Kidney (tissue), 22 donors: ENCODE measurements at places on chromosomes 12 and 14. TPM values are rescaled to one million over a fixed set of nuclear protein-coding genes. Genes with fewer than 3 reads are reported as not detected.
A peak's percentile ranks its signal among the peaks of the same experiment; 100 is the strongest.

PHLDA1 gene
- total RNA-seq, result 15.3 TPM

PCED1B gene
- 9.2 TPM for total RNA-seq

PROX2 gene
- total RNA-seq, result not detected

VRTN gene
- not detected for total RNA-seq

RNASE3 gene
- total RNA-seq, result 0.38 TPM

DNA sequence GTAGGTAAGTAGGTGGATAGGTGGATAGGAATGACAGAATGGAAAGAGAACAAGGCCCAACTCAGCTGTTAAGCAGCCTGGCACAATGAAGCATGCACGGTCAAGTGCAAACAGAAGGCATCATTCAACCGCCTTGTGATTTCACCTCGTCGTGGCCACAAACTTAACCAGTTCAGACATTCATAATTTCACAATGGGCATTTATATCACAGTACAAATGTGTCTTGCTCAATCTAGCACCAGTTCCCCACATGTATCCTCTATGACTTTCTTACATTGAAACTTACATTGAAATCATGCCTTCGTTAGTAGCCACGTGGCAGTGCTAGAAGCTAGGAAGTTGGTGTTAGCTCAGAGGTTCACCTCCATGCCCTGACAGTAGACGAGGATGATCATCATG lies 207.5 kb downstream of the ETV6 start:
- H3K36me3 ChIP-seq, result peaks cover 3% of the 10 kb centered on the region
- peaks cover 12% of the 10 kb centered on the region for H3K4me1 ChIP-seq
- H3K4me3 ChIP-seq, result no peak overlapping the region
- no peak overlapping the region for H3K27ac ChIP-seq
- H3K27me3 ChIP-seq, result no peaks in the 10 kb centered on the region

DNA sequence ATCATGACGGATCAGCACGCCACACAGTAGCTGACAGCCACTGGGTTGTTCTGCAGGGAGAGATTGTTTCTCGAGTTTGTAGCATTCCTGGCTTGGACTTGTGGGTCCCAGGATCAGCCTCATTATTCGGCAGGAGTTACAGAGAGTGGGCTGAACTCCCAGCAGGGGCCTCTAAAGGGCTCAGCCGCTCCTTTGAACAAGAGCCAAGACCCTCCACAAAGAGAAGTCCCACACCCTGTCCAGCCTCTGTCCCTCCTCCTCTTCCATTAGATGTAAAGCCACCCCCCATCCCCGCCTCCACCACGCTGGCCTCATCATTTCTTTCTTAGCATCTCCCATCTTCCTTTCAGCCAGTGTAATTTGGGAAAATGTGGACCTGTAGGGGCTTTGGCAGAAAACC lies 96.7 kb upstream of the HSPB8 start:
- H3K27ac ChIP-seq, result no peak overlapping the region
- H3K4me1 ChIP-seq, result no peaks in the 10 kb centered on the region
- DNase-seq, result no peak
- H3K36me3 ChIP-seq, result no peaks in the 10 kb centered on the region
- H3K27me3 ChIP-seq, result no peaks in the 10 kb centered on the region

GRCh38 chr12:87883806-87884205 lies 145.4 kb downstream of the C12orf50 start:
- no peaks in the 10 kb centered on the region for H3K27me3 ChIP-seq
- no peaks in the 10 kb centered on the region for H3K36me3 ChIP-seq
- no peak for DNase-seq
- H3K27ac ChIP-seq, result no peak overlapping the region

DNA sequence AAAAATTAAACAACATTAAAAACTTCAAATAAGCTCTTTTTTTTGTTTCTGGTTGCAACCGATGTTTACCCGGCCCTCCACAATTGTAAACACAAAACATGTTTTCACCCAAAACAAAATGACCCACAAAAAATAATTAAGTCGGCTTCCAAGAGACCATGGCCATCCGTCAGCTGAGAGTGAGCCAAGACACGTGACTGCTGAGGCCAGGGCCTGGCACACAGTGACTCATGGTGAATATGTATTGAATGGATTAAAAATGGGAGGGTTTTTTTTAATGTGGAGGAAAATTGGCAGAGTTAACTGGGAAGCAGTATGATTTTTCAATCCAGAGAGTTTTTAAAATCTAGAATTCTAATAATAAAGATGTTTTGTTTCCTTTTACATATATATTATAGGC lies 13.8 kb upstream of the CPNE8 start:
- no peak for DNase-seq
- H3K36me3 ChIP-seq, result no peaks in the 10 kb centered on the region
- no peaks in the 10 kb centered on the region for H3K4me1 ChIP-seq
- no peaks in the 10 kb centered on the region for H3K27me3 ChIP-seq

DNA sequence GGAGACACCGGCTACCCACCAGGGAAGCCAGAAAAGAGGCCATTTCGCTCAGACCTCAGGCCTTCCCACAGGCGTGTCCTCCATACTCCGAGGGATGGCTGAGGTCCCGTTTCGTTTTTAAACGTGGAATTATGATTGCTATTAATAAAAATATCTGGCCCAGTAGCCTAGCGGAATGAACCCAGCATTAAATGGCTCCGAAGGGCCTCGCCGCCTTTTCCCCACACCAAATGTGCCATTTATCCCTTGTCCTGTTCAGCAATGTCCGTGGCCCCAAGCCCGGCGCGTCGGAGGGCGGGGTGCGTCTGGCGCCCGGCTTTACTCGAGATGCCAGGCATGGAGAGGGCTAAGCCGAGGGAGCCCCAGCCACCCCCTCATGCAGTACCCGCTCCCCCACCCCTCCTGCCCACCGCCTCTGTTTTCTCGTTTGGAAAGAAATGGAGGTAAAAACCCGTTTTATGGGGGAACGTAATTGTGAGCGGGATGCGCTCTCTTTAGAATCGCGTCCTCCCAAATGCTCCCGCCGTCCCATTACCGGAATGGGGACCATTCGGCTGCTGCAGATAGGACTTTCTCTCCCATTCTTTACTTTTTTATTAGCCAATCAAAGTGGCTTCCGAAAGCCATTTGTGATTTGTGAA lies 5.7 kb downstream of the HOXC8 start:
- no peak overlapping the region for H3K4me3 ChIP-seq
- peaks cover 10% of the 10 kb centered on the region for H3K4me1 ChIP-seq
- H3K36me3 ChIP-seq, result no peaks in the 10 kb centered on the region
- no peaks in the 10 kb centered on the region for H3K27me3 ChIP-seq
- H3K27ac ChIP-seq, result peak overlapping the region; percentile 57

DNA sequence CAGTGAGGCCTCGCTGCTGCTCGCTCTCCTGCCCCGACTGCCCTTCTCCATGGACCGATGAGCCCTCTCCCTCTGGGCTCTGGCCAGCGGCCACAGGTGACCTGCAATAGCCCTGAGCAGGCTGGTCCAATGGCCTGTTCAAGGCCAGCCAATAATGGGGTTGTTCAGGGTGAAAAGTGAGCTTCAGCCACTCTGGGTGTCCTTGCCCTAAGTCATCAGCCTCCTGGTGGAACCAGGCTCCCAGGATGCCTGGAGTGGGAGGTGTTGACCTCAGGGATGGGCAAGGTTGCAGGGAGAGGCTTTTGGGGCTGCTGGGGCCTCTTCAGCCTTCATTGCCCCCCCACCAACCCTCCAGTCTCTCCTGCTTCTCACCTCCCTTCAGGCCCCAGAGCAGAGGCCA lies 79.7 kb downstream of the RFLNA start:
- H3K4me1 ChIP-seq, result peaks cover 15% of the 10 kb centered on the region
- H3K4me3 ChIP-seq, result no peak overlapping the region
- H3K36me3 ChIP-seq, result peaks cover 10% of the 10 kb centered on the region
- DNase-seq, result no peak

GRCh38 chr14:51335961-51336723 lies 96.1 kb downstream of the TMX1 start:
- H3K36me3 ChIP-seq, result no peaks in the 10 kb centered on the region
- H3K27me3 ChIP-seq, result no peaks in the 10 kb centered on the region
- no peak overlapping the region for H3K4me3 ChIP-seq
- H3K27ac ChIP-seq, result no peak overlapping the region
- no peak for DNase-seq

GRCh38 chr14:99983251-99984015 lies 81.8 kb upstream of the EVL start:
- no peaks in the 10 kb centered on the region for H3K36me3 ChIP-seq
- no peaks in the 10 kb centered on the region for H3K27me3 ChIP-seq
- DNase-seq, result peak; percentile 46
